ENCODE measurements at places on chromosomes 2 and 18.

GRCh38 chr18:5980721-5981120 lies 85.4 kb upstream of the TMEM200C start:
- no peak for DNase-seq

- no peak for DNase-seq
These were observed 570.6 kb upstream of the GCFC2 start for GRCh38 chr2:76281156-76281841.

GRCh38 chr2:173874894-173875237 lies 90.3 kb downstream of the SP3 start:
- DNase-seq = no peak

DNA sequence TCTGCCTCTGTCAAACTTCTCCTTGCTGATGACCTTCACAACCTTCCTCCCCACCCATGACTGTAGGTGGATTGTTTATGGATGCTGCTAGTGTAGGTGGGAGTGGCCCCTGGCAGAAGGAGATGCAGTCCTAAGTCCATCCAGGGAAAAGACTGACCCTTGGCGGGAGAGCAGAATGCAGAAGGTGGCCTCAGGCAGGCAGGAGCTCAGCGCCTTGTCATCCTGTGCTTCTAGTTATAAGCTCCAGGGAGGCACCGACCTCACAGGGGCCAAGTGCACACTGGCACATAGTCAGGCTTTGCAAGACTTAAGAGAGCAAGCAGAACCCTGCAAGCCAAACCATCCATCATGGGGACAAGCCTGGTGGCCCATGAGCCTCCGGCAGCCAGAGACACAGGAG lies 74.4 kb downstream of the CAPN13 start:
- DNase-seq = peak; percentile 27

DNA sequence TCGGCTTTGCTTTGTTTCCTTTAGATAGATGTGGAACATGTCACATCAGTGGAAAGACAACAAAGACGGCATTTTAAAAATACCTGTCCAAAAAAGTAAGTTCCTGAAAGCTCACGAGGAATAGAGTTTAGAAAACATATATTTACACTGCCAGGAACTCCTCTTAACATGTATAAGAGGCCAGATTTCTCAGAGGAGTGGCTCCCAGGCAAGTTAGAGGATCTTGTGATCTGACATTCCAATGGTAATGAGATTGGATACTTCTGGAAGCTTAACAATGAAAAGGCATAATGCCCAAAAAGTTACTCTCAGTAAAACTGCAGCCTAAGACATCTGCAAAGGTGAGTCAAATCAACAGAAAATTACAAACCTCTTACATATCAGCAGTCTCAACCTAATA lies 77.1 kb downstream of the CYRIA start:
- DNase-seq = no peak

DNA sequence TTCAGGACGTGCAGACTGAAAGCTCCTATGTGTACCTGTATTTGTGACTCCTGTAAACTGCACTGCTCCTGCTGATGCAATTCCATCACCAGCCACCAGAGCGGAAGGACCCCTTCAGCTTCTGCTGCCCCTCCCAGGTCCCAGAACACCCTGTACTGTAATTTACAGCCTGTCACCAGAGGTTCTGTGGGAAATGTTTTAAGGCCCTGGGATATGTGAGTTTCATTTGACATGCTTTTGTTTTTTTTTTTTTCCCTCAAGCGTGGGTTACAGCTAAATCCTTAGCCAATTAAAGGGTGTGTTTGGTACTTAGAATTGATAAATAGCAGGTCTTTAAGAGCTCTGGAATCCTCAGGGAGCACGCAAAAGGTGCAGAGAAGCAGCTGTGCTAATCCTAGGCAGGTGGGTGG lies 79.4 kb downstream of the KCTD1 start:
- no peak for DNase-seq

GRCh38 chr2:53739032-53739431 lies 28.6 kb upstream of the CHAC2 start:
- no peak for DNase-seq

All from ascending aorta (tissue), 2 donors.